ENCODE measurements at places on chromosomes 4 and X.

DNA sequence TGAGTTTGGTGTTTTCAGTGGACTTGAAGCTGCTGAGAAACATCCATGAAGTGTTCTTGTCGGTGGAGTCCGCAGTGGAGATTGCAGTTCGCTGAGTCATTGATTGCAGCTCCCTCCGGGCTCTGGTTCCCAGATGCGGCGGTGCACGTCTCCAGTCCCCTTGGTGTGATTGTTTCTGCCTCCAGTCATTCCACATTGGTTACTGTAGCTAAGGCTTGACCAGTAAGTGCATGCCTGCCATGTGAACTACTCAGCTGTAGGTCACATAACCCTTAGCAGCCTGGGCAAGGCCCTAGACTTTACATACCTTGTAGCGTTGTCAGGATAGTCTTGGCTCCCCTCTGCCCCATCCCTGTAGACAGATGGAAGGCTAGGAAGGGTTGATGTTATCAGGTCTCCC lies 53.8 kb upstream of the CLCN4 start:
- no peak for DNase-seq

DNA sequence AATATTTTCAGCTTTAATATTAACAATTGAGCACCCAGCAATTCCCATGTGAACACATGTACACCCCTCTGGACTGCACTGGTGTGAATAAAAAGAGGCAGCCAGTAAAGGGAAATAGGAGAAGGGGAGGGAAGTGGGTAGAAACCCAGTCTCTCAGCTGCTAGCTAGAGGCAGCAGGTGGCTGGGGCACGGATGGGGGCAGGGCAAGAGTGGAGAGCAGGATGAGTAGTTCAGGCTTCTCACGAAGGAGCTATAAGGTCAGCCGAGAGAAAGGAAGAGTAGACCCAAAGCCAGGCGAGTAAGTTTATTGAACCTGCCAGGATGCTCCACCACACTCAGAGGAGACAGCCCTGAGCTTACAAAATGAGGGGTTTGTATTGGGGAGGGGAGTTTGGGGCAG lies 184.8 kb upstream of the MTMR8 start:
- DNase-seq = no peak

- DNase-seq = no peak
Measured at GRCh38 chrX:53321230-53321942, 40.0 kb upstream of the IQSEC2 start.

DNA sequence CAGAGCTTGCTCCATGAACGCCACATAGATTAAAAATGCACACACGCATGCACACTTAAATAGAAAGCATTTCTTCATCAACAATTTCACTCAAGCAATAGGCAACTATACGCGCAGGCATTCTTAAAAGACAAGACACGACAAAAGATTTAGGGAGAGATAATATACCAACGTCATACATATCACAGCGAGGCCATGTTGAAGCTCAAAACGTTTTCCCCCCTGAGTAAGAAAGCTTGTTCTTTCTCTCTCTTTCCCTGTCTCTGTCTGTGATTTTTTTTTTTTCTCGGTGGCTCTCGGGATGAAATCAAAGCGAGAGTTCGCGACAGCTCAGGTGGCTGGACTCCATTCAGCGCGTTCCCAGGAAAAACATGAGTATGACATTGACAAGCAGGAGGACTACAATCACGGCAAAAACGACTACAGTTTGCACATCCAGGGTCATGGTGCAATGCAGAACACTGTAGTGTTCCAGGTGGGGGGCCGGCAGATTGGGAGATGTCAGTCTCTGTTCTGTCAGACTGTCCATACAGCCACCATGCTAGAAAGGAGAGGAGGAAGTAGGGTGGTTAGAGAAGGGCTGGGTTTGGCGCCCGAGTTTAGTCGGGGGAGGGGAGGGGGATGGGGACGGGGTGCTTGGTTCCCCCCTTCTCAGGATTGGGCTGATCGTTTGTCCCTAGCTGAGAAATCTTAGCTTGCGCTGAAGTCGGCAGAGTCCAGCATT lies 30.7 kb downstream of the ARHGEF9 start:
- DNase-seq = peak; percentile 10

GRCh38 chr4:96056346-96056934 lies 216.5 kb downstream of the PDHA2 start:
- DNase-seq = no peak

- no peak for DNase-seq
Measured at GRCh38 chr4:66062044-66062443, 391.8 kb upstream of the EPHA5 start.

DNA sequence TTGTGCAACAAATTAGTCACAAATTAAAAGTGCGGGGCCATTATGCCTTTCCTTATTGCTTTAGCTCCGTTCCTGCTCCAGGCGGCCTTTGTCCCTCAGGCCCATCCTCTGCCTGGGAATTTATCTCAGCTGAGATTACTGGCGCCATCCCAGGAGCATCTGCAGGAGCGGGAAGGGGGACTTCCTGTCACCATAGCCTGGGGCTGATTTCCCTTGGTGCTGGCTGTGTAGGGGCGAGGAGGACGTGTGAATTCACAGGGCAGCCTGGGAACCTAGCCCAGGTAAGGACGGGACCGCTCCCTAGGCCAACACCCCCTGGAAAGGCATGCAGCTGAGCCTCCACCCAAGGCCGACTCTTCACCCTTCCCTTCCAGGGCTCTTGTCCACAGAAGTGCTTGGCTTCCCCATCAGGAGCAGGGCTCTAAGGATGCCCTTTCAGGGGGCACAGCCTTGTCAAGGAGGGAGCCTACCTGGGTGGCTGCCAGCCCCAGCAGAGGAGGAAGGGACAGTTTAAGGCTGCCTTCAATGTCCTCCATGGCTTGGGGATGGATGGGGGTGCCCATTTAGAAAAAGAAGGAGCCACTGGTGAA lies 72.6 kb upstream of the NKX1-1 start:
- DNase-seq = no peak

All from stimulated activated naive CD4-positive, alpha-beta T cell treated with Interleukin-2 at 50 U/mL for 16 hours (primary cell).